Glomerular endothelial cell (primary cell): ENCODE measurements at places on chromosomes 16 and 17.

DNA sequence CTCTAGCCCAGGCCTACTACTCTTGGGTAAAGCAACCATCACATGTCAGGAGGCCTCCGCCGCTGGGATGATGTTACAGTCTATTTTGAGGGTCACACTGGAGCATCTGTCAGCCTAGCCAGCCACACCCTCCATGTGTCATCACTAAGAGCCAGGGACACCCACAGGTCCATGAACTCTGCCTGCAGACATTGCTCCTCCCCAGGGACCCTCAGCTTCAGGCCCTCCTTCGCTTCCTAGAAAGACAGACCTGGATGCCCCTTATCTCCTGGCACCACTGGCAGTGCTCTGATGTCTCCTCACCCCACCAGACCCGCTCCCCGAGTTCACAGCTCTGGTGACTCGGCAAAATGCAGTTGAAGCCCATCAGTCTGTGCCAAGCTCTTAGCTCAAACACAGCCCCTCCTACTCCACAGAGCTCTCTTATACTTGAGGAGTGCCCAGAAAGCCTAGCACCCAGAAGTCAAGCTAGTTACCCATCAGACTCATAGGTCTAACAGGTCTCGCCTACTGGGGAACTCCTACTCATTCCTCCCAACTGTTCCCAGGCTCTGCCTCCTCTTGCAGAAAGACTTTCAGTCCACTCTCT, 5.9 kb downstream of the RANBP10 start:
- no peak for DNase-seq

DNA sequence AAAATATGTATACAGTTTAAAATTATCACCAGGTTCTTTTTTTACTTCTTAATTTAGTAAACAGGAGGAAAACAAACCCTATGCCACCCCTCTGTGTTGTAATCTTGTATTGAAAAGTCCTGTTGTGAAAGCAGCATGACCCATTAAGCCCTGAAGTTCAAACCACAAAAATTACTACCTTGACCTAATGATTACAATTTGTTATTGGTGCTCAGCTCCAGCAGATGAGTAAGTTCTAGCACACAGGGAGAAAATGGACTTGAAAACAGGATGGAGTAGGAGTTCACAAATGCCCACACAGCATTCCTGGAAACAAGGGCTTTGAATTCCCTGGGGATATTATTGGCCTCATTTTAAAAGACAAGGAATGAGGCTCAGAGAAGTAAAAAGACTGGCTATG, 505.8 kb upstream of the ERCC4 start:
- DNase-seq, result no peak

- DNase-seq, result peak; percentile 57
Measured at GRCh38 chr16:81279392-81279791, 35.4 kb upstream of the GAN start.

DNA sequence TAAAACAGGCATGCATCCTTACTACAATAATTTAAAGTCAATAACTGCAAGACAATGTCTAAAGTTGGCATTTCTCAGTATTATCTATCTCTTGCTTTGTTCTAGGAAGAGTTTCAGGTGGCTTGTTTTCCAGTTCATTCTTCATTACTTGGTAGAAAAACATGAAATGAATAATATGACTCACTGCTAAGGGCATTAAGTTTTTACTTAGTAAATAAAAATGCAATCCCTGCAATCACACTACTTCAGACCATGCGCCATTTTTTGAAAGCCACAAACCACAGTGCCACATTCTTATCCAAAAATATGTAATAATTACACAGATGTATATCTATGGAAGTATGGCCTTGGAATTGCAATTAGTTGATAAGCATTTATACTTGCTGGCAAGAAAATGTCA, 55.4 kb downstream of the CREBBP start:
- no peak for DNase-seq

- DNase-seq, result no peak
Measured at GRCh38 chr17:323181-323580, 29.4 kb downstream of the RPH3AL start.

DNA sequence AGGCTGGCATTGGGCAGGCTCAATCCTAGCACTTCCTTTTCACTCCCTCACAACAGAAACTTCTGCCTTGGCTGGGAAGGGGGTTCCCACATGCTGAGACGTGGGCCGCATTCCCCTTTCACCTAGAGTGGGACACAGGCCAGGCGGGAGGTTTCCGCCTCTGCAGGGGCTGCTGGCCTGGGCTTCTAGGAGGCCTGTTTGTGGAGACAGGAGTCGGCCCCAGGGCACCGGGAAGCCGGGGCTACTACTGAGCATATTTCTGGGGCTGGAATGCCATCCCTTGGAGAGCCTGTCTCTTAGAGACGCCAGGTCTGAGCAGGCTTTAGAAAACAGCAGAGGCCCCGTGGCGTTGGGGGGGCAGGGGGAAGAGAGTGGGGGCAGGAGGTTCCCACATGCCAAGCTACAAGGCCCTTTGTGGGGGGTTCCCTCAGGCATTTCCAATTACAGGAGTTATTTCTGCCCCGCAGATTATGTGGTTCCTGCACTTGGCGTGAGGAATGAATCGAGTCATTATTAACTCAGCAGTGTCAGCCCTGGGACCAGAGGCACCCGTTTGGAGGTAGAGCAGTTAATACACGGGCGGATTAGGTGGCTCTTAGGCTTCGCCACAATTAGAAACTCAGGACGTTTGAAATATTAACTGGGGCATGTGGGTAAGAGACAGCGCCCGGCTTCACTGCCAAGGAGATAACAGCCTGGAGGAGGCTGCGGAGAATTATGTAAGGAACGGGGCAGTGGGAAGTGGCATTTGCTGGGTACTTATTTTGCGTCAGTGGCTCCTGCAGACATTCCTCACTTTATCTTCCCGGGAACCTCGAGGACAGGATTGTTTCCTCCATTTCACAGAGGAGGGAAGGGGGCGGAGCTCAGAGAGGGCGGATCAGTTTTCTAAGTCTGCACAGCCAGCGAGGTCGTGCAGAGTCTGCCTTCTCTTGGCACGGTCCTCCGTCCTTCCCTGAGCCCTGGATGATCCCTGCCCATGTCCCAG, 162.5 kb downstream of the MAF start:
- DNase-seq, result no peak

GRCh38 chr17:74796866-74797265, 20.7 kb upstream of the NAT9 start:
- DNase-seq, result no peak
